ENCODE measurements at places on chromosomes 2 and 18. TPM values are rescaled to one million over a fixed set of nuclear protein-coding genes. Genes with fewer than 3 reads are reported as not detected.

- no peaks in the 10 kb centered on the region for H3K27me3 ChIP-seq
- no peaks in the 10 kb centered on the region for H3K36me3 ChIP-seq
- H3K4me1 ChIP-seq = no peaks in the 10 kb centered on the region
These were observed 12.1 kb downstream of the DOCK10 start for GRCh38 chr2:225030203-225030602.

GRCh38 chr2:26727641-26728561 is 35.4 kb downstream of the KCNK3 start:
- H3K27ac ChIP-seq = no peak overlapping the region
- H3K4me1 ChIP-seq = peaks cover 33% of the 10 kb centered on the region
- H3K36me3 ChIP-seq = no peaks in the 10 kb centered on the region
- no peaks in the 10 kb centered on the region for H3K27me3 ChIP-seq
- DNase-seq = no peak
- H3K4me3 ChIP-seq = no peak overlapping the region

DNA sequence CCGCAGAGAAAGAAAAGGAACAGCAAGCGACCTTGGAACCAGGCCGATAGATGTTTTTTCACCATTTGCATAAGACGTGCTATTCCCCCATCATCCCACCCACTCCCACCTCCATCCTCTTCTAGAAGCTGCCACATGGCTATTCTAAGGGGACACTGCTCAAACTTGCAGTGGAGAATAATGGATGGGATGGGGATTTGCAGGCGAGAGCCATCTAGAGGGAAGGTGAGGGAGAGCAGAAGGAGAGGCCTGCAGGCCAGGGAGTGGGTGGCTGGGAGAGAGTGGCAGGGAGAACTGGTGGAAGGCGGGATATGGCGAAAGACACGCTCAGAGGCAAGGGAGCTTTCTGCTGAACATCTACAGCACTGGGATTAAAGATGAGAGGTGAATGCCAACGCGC is 84.9 kb downstream of the MAPK4 start:
- no peak overlapping the region for H3K4me3 ChIP-seq
- H3K27me3 ChIP-seq = no peaks in the 10 kb centered on the region

DNA sequence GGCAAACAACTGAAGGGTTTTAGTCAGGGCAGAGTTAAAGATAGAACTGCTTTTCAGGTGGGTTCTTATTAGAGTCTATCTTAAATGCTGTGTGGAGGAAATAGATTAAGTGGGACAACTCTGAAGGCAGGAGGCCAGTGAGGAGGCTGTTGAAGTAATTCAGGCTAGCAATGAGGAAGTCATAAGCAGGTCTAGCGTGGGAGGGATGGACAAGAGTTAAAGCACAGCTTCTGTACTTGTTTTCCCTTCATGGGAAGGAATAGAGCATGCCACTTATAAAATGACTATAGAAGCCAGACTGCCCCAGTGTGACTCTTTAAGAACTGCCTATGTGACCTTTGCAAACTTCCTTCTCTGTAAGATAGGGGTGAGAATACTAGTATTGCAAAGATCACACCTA is 202.0 kb upstream of the LRRTM1 start:
- H3K36me3 ChIP-seq = no peaks in the 10 kb centered on the region
- H3K4me1 ChIP-seq = no peaks in the 10 kb centered on the region
- no peak for DNase-seq

DNA sequence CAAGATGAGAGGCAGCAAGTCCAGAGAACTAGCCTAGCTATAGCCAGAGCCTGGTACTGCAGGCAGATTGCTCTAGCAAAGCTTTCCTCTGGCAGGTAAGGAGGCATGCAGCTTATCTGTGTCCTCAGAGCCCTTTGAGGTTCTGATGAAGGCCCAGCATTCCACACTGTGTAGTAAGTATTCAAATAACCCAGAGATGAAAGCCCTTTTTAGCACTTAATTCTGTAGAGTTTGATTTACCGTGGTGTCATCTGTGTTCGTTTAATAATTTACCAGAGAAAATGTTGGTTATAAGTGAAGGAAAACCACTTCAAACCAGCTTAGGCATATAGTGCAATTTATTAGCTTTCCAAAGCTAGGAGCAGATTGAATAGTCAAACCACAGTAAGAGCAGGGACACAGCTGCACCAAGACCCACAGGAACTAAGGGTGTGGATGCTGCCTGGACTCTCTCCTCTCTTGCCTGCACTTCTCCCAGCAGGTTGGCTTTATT is 226.6 kb downstream of the BABAM2 start:
- H3K27me3 ChIP-seq = no peaks in the 10 kb centered on the region
- no peak overlapping the region for H3K4me3 ChIP-seq
- H3K36me3 ChIP-seq = no peaks in the 10 kb centered on the region
- peaks cover 4% of the 10 kb centered on the region for H3K4me1 ChIP-seq

DNA sequence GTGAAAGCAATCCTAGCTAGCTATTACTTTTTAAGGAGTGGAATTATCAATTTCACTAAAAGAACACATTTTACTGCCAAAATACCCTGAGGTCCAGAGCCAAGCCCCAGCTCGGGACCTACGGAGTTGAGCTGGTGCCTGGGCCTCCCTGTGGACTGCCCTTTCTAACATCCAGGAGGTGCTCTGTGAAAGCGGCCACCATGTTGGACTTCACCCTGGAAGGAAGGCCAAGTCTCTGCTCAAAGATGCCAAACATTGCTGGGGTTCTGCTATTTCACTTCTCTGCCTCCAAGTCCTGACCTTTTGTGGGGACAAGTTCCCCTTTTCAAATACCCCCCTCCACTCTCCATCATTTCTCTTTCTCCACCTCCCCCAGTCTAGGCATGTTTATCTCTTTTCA is 498.7 kb upstream of the RAB6C start:
- H3K36me3 ChIP-seq = no peaks in the 10 kb centered on the region
- H3K27ac ChIP-seq = no peak overlapping the region
- no peak for DNase-seq
- no peak overlapping the region for H3K4me3 ChIP-seq
- H3K27me3 ChIP-seq = no peaks in the 10 kb centered on the region

DNA sequence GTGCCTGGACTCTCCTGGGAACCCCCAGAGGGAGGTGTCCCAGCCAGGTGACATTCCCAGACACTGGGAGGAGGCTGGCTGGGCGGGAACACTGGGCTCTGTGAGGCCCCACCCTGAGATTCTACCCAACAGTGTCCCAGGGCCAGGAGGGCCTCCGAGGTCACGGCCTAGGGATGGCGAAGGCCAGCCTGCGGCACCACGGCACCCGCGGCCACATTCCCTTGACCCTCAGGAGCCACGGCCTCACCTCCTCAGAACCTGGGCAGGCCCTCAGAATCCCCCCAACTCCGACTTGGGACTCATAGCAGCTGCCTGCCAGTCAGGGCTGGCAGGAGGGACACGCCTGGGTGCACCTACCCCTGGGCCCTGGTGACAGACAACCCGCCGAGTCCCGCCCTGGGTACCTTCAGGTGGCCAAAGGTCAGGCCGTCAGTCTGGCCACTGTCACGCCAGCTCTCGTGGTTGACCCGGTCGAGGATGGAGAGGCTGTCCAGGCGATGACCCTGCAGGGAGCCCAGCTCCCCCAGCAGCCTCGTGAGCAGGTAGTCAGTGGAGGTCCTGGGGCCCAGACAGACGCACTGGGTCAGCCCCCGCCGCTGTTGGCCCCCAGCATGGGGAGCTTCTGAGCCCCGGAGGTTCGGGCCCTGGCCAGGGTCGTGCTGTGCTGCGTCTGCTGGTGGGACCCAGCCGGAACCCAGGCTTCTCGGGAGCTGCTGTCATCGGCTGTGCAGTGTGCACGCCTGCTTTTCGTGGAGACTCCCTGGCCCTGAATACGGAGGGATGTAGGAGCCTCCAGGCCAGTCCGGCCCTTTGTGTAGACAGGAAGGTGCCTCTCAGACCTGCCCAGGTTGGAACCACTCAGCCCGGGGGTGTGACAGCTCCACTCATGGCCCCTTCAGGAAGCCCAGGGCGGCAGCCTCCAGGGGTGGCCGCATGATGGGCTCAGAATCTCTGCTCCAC is 6.1 kb downstream of the MAB21L4 start:
- H3K27ac ChIP-seq = no peak overlapping the region
- no peak for DNase-seq
- H3K36me3 ChIP-seq = no peaks in the 10 kb centered on the region
- no peaks in the 10 kb centered on the region for H3K27me3 ChIP-seq

DNA sequence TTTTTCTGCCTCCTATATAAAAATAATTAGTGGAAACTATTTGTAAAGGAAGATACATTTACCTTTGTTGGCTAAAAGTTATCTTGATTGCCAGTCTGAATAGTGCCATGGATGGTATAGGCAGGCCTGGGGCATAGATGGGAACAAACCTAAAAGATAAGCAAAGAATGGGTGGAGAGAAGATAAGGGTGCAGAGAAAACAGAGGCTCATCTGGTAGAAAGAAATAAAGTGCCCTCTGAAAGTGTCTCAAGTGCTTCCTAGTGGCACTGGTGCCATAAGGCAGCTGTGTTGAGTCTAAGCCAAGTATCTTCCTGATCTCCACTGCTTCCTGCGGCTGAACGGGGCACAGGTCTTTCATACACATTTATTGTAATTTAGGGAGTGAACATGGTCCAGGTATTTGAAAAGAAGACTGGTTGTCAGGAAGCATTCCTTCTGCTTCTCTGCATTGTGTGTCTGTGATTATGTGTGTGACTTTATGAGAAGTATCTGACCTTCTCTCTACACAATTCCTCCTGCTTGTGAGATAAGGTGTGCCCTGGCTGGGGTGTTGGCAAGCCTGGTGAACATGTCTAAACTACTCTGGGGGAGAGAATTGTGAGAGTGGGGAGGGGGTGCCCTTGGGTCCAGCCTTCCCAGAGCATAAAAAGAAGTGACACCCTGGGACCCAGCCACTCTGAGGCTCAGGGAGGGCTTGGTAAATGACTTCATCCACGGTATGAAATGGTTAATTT is 280.5 kb downstream of the CAMKMT start:
- no peaks in the 10 kb centered on the region for H3K27me3 ChIP-seq
- no peak for DNase-seq
- H3K36me3 ChIP-seq = no peaks in the 10 kb centered on the region
- no peak overlapping the region for H3K4me3 ChIP-seq
- no peak overlapping the region for H3K27ac ChIP-seq
- no peaks in the 10 kb centered on the region for H3K4me1 ChIP-seq

DNA sequence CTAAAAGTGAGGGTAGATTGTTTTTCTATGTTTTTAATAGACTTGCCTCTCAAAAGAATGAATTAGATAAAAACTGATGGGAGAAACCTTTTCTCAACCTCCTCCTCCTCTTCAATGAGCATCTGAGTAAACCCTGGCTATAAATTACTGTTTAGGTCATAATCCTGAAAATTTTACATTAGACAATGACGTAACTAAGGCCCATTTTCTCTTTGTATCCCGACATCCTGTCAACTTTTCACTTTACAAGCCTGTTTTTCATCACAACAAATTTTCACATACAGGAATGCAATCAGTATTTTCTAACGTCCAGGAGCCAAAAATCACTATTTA is 1.3 kb downstream of the SPIRE1 start:
- no peaks in the 10 kb centered on the region for H3K36me3 ChIP-seq
- peaks cover 13% of the 10 kb centered on the region for H3K4me1 ChIP-seq
- no peak overlapping the region for H3K4me3 ChIP-seq
- peak overlapping the region; percentile 89 for H3K27ac ChIP-seq

- H3K4me3 ChIP-seq = no peak overlapping the region
- no peak for DNase-seq
- no peak overlapping the region for H3K27ac ChIP-seq
- no peaks in the 10 kb centered on the region for H3K36me3 ChIP-seq
- H3K27me3 ChIP-seq = no peaks in the 10 kb centered on the region
These were observed 13.2 kb downstream of the BMP10 start for GRCh38 chr2:68857855-68858456.

- peaks cover 9% of the 10 kb centered on the region for H3K4me1 ChIP-seq
- H3K4me3 ChIP-seq = no peak overlapping the region
- peak; percentile 33 for DNase-seq
- no peaks in the 10 kb centered on the region for H3K27me3 ChIP-seq
- no peak overlapping the region for H3K27ac ChIP-seq
These were observed 40.1 kb downstream of the ARHGAP25 start for GRCh38 chr2:68774569-68775271.

- peaks cover 23% of the 10 kb centered on the region for H3K4me1 ChIP-seq
- H3K36me3 ChIP-seq = no peaks in the 10 kb centered on the region
- DNase-seq = peak; percentile 86
- H3K27me3 ChIP-seq = no peaks in the 10 kb centered on the region
- H3K4me3 ChIP-seq = no peak overlapping the region
These were observed 115.2 kb downstream of the MYO5B start for GRCh38 chr18:50079571-50080295.

DNA sequence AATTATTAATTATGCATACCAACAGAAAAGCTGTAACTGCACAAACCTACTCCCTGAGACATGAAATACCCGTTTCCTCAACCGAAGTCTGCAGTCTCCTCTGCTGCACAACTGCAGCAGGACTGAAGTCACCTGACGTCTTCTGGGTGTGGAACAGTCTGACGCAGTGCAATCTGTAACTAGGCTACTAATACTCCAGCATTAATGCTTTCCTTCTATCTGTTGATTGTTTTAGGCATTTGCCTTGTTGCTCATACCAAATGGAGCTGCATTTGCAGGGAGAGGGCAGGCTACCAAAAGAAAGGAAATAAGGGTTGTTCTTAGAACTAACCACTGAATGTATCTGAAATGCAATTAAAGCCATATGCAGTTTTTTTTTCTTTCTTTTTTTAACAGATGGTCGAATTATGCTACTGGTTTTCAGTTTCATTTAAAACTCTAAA is 40.1 kb downstream of the RTN4 start:
- H3K4me3 ChIP-seq = peak overlapping the region; percentile 0
- H3K27me3 ChIP-seq = no peaks in the 10 kb centered on the region
- peak; percentile 69 for DNase-seq
- H3K36me3 ChIP-seq = no peaks in the 10 kb centered on the region
- peak overlapping the region; percentile 5 for H3K27ac ChIP-seq

DNA sequence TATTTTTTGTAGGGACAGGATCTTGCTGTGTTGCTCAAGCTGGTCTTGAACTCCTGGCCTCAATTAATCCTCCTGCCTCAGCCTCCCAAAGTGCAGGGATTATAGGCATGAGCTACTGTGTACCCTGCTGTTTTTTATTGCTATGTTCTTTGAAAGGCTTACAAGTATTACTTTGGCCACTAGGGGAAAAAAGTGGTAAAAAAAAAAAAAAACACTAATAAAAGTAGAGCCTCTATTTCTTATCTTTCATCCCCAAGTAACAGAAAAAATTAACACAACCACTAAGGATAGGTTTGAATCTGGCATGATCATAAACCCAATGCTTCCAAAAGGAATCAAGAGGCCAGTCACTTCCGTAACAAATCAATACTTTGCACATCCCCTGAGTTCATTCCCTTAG is 11.6 kb downstream of the NOL10 start:
- no peaks in the 10 kb centered on the region for H3K27me3 ChIP-seq
- H3K27ac ChIP-seq = no peak overlapping the region
- H3K4me1 ChIP-seq = no peaks in the 10 kb centered on the region
- H3K36me3 ChIP-seq = no peaks in the 10 kb centered on the region
- no peak for DNase-seq

- H3K4me3 ChIP-seq = no peak overlapping the region
- no peak overlapping the region for H3K27ac ChIP-seq
- H3K27me3 ChIP-seq = no peaks in the 10 kb centered on the region
- H3K36me3 ChIP-seq = no peaks in the 10 kb centered on the region
These were observed 310.6 kb upstream of the SPRED2 start for GRCh38 chr2:65742977-65743376.

- H3K4me1 ChIP-seq = peaks cover 29% of the 10 kb centered on the region
- no peaks in the 10 kb centered on the region for H3K36me3 ChIP-seq
- no peaks in the 10 kb centered on the region for H3K27me3 ChIP-seq
- no peak overlapping the region for H3K4me3 ChIP-seq
- H3K27ac ChIP-seq = no peak overlapping the region
- DNase-seq = no peak
These were observed 459.8 kb upstream of the FSIP2 start for GRCh38 chr2:185278761-185279160.

MYOM1 gene
- 10.9 TPM for total RNA-seq

SPC25 gene
- not detected for total RNA-seq

DSG4 gene
- total RNA-seq = not detected

TPO gene
- total RNA-seq = 1.0 TPM

CCBE1 gene
- total RNA-seq = 0.99 TPM

C1QL2 gene
- not detected for total RNA-seq

SERPINB11 gene
- not detected for total RNA-seq

C2orf72 gene
- total RNA-seq = 52.1 TPM

Data from body of pancreas (tissue), 4 donors.